ENCODE measurements at places on chromosomes 7 and 10.

DNA sequence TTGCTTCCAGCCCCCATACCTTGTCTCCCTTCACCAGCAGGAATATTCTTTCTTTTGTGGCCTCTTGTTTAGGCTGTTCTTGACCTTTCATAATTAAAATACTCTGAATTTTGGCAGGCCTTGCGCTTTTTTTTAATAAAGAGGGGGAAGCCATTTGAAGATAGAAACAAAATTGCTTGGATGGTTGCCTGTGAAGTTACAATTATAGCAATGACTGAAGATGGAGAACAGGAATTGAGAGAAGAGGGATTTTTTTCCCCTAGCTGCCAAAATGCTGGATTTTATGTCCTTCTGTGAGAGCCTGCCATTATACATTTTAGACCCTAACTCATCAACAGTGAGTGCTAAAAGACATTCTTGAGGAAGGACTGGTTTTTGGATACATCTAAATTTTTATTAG is 24.8 kb downstream of the FGFBP3 start:
- DNase-seq: no peak

- no peak for DNase-seq
Observed at GRCh38 chr7:36962367-36962766, 238.1 kb upstream of the AOAH start.

DNA sequence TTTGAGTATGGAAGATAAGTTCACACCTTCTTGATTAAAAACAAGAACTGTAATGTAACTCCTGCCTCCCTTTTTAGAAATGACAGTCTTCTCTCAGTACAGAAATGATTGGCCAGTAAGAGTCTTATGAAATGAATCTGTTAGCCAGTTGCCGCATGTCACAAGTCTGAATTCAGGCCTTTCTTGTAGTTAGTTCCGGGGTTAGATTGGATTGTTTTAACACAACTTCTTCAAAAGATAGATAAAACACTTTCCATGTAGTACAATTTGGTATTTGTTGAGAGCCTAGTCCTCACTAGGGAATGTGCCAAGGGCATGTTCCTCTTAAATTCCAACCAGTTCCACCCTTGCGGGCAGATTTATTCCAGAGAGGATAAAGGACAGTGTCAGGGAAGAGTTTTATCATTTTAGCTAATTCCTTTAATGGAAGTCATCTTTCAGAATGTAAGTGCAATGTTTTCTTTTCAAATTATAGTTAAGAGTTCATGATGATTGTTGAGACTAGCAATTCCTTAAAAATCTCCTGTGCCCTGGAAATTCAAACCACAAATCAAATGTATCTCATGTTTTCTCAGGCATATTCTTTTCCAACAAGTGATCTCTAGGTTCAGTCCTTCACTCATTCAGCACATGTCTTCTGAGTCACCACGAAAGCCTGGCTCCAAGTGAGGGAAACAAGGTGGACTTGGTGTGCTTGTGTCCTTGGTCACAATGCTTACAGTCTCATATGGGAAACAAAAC is 4.1 kb downstream of the FHIP2A start:
- no peak for DNase-seq

DNA sequence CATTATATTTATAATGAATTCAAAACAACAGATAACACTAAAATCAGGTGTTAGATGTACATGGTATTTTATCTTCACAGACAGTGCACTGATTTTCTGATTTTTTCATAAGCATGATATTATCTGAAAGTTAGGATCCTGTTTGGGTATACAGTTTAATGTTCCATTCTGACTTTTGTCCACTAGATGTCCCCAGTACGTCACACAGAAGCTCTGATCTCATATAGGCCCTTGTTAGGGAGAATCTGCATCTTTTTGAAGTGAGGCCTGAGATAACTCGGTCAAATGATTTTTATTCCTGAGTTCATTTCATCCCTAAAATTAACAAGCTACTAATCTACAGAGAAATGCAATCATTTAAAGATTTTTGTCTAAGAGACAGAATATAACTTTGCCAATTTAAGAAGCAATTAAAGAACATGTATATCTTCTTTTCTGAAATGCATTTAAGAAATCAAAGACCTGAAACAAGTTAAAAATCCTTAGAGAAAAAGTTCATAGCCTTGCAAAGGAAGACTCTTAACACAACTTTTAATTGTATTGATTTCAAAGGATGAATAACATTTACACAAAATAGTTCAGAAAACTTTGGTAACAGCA is 72.0 kb upstream of the TES start:
- no peak for DNase-seq

GRCh38 chr7:70352906-70353305 is 754.6 kb downstream of the AUTS2 start:
- no peak for DNase-seq

- no peak for DNase-seq
Observed at GRCh38 chr7:48112401-48113165, 23.5 kb downstream of the UPP1 start.

GRCh38 chr7:65304175-65304574 is 69.5 kb upstream of the ZNF92 start:
- no peak for DNase-seq

All from CD4-positive, alpha-beta T cell (primary cell).